ENCODE measurements at places on chromosomes 16 and 17. TPM values are rescaled to one million over a fixed set of nuclear protein-coding genes. Genes with fewer than 3 reads are reported as not detected.

KCNJ18 gene
- total RNA-seq = not detected

KRTAP4-3 gene
- total RNA-seq = not detected

DNA sequence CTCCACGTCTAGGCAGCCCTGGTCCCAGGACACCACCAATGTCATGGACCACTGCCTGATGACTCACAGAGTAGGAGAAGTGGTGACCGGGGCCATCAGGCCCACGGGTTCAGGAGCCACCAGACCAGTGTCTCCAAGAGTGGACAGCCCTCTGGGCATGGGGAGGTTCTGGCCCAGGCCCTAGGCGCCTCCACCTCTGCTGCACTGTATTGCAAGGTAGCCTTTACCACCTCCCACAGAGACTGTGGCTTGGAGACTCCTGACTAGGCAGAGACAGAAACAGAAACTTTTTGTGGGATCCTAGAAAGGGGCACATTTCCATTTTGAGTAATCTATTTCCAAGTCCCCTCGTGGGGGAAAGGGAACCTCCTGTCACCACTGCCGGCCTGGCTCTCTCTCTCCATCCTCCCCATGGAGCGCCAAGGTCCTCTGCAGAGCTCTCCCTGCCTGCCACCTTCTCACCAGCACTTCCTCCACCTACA lies 2.9 kb downstream of the CDIP1 start:
- DNase-seq = no peak

YBX2 gene
- total RNA-seq = 16.3 TPM

DNA sequence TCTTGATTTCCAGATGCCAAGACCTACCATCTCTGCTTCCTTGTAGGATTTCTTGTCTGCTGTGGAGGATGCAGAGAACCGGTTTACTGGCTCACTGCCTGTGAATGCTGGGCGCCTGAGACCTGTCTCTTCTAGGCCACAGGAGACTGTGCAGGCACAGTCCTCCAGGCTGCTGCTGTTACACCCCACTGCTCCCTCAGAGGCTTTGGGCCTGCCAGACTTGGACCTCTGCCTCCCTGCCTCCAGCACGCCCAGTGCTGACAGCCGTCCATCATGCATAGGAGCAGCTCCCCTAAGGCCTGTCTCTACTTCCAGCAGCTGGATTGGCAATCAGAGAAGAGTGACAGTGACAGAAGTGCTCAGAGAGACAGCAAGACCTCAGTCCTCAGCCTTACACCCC lies 6.1 kb downstream of the HROB start:
- DNase-seq = no peak

KRTAP3-1 gene
- total RNA-seq = not detected

GRCh38 chr17:40485851-40486521 lies 15.4 kb downstream of the TNS4 start:
- no peak for DNase-seq

DNA sequence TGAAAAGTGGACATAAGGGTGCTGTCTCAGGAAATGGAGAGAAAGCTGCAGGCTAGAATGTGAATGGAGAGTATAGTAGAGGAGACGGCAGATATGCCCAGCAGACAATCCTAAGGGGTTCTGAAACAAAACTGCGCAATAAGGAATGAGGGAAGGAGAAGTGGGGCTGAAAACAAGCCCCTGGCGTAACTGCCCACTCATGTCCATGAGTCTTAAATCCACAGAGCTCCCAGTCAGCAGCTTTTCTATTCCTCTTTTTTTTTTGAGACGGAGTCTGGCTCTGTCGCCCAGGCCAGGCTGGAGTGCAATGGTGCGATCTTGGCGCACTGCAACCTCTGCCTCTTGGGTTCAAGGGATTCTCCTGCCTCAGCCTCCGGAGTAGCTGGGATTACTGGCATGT lies 5.9 kb downstream of the STRADA start:
- DNase-seq = no peak

- no peak for DNase-seq
These were observed 14.6 kb downstream of the RSL1D1 start for GRCh38 chr16:11836650-11837244.

DNA sequence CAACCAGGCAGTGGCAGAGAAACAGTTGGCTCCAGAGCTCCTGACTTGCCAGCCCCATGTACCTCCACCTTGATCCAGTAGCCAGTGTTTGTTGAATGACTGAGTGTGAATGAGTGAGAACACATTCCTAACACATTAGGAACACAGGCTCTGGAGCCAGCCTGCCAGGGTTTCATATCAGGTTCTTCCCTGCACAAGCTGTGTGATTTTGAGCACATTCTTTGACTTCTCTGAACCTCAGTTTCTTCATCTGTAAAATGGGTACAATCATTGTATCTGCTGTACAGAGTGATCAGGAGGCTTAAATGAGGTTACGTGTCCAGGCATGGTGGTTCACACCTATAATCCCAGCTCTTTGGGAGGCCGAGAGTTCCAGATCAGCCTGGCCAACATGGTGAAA lies 13.3 kb upstream of the RMI2 start:
- no peak for DNase-seq

CHD9 gene
- total RNA-seq = 8.1 TPM

GRCh38 chr17:32596628-32597027 lies 109.8 kb downstream of the CDK5R1 start:
- DNase-seq = no peak

GRCh38 chr17:17124341-17124740 lies 81.8 kb downstream of the PLD6 start:
- no peak for DNase-seq

GAS7 gene
- total RNA-seq = 0.13 TPM

TMEM204 gene
- total RNA-seq = 0.61 TPM

DNA sequence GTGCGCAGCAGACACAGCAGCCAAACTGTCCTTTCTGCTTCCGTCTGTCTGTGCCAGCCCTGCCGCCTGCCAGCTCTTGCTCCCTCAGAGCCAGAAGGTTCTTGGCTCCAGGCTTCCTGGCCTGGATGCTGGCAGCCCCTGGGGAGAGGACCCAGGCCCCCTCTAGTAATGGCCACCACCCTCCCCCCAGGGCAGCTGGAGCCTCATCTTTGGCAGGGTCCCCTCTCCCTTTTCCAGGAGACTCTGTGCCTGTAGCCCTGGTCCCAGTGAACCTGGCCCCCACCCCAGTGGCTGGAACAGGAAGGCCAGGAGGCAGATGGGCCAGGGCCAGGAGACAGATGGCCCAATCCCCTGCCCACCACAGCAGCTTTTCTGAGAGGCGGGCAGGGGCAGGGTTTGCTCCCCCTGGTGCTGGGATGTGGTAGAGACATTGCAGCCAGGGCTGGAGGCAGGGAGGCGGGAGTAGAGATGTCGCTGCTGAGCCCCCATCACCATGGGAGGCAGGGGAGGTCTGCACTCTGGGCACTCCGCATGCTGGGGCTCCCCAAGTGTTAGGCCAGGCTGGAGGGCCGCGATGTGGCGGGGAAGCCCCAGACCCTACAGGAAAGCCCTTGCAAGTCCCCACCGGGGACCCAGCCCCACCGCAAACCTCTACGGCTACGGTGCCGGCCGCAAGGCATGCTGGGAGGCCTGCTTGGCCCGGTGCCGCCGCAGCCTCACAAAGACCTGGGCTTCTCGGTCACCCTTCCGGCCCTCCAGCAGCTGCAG lies 16.7 kb downstream of the UNC13D start:
- DNase-seq = no peak

DNA sequence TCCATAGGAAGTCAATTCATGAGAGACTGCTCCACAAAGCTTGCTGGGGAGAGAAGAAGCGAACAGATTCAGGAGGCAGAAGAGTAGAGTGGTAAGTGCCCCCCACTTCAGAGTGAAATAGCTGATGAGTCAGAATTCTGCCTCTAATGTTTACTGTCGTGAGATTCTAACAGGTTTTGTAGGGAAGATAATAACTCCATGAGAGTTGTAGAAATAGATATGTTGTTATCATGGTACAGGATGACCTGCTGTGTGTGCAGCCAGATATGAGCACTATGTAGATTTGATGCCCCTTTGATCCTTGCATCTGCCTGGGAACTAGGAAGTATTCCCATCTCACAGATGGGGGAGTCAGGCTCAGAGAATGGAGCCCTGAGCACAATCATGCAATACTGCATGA lies 502.4 kb upstream of the CDH11 start:
- no peak for DNase-seq

PYDC1 gene
- total RNA-seq = not detected

DNA sequence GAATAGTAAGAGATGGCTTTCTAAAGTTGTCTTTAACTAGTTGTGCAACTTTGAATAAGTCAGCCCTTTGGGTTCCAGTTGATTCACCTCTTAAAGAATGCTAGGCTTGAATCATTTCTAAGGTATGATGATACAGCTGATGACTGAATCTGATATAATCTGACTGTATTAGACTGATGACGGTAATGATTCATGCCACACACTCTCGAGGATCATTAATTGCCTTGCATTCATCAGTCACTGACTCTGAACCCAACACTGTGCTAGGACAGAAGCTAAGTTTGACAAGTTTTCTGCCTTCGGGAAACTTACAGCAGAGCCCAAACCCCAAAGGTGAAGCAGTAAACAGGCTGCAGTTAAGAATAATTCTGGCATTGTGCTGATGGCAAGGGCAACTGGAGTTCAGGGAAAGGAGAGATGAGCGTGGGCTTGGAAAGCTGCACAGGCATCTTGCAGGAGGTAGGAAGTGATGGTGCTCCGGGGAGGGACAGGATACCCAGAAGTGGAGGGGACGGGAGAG lies 25.8 kb downstream of the ASIC2 start:
- DNase-seq = no peak

DNA sequence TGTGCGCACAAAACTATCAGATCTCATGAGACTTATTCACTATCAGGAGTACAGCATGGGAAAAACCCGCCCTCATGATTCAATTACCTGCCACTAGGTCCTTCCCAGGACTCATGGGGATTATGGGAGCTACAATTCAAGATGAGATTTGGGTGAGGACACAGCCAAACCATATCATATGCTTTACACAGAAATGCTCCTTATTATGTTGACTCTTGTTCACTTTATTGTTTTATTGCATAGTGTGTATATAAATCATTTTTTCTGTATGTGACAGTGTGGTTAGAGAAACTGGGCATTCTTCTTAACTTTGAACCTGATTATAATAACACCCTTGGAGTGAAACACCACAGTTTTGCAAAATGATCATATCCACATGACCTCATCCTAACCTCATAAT lies 212.8 kb upstream of the TNRC6C start:
- DNase-seq = no peak

DNA sequence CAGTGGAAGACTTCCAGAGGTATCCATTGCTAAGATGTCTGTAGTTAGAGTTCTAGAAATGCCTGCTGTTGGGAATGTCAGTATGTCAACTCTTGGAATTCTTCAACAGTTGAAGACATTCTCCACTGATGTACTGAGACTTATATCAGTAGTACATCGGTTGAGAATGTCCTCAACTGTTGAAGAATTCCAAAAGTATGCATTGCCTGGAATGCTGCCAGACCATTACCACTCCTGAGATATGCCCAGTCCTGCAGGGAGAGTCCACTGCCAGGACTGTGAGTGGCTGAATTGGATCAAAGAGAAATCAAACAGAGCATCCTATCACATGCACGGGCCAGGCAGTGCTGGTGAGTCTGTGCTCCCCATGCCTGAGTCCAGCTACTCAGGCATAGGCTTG lies 42.0 kb downstream of the IL21R start:
- DNase-seq = no peak

HSPB9 gene
- total RNA-seq = not detected

LPO gene
- not detected for total RNA-seq

DNA sequence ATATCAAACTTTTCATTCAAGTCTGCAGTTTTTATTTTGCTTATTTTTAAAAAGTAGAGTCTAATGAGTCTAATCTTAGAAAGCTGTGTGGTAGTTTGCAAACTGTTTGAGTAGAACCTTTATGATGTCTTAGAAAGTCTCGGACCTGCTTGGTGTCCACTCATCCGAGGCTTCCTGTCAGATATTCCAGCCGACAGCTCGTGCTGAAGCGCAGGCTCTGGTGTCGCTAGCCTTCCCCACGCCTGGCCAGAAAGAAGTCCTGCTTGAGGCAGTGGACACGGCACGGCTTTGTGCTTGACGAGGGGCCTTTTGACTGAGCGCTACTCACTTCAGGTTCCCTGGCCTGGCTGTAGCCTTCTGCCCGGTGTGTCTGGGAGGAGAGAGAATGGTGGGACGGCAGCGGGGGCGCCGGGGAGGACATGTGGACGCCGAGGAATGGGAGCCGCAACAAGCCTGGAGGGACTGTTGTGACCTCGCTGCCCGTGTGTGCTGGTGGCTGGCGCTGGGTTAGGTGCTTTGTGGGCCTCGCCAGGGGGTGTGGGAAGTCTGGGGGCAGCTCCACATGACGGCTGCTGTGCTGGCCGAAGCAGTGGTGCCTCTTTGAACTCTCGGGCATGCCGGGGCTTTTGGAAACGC lies 33.5 kb downstream of the BANP start:
- no peak for DNase-seq

TNFSF12 gene
- not detected for total RNA-seq

GRCh38 chr16:67415872-67416793 lies at the start of gene ZDHHC1:
TSS of gene ZDHHC1 (minus strand) at chr16:67416477. CDS start at chr16:67407775, 8,702 bp downstream.
- peak; percentile 60 for DNase-seq

- DNase-seq = no peak
These were observed 78.8 kb downstream of the TBC1D16 start for GRCh38 chr17:79956853-79957252.

ZPBP2 gene
- not detected for total RNA-seq

DNA sequence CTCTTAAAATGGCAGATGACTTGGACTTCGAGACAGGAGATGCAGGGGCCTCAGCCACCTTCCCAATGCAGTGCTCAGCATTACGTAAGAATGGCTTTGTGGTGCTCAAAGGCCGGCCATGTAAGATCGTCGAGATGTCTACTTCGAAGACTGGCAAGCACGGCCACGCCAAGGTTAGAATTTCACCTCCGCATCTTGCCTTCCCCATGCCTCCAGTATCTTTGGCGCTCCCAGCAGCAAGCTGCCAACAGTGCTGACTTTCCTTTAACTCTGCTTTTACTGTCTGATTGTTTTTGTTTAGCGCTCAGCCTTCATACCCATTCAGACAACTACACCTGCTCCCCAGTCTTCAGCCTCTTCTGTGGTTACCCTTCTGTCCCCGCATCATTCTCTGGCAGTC lies 2.2 kb downstream of the EIF5A start:
- DNase-seq = no peak

- DNase-seq = no peak
These were observed 15.3 kb downstream of the TMEM98 start for GRCh38 chr17:32943206-32943605.

DNA sequence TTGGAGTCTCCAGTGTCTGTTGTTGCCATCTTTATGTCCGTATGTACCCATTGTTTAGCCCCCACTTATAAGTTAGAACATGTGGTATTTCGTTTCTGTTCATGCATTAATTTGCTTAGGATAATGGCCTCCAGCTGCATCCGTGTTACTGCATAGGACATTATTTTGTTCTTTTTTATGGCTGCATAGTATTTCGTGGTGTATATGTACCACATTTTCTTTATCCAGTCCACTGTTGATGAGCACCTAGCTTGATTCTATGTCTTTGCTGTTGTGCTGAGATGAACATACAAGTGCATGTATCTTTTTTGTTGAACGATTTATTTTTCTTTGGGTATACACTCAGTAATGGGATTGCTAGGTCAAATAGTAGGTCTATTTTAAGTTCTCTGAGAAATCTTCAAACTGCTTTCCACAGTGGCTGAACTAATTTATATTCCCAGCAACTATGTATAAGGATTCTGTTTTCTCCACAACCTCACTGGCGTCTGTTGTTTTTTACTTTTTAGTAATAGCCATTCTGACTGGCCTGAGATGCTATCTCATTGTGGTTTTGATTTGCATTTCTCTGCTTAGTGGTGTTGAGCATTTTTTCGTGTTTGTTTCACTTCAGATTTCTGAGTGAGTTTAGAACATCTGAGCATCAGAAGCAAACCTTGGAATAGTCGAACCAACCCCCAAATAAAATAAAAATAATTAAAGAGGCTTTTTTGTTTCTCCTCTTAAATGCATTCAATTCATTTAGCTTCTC lies 304.7 kb downstream of the ZFHX3 start:
- no peak for DNase-seq

All from HT-29 (cell line).